ENCODE measurements at places on chromosomes 5 and 9.

- DNase-seq = no peak
Observed at GRCh38 chr5:82419559-82420332, 141.6 kb upstream of the RPS23 start.

- peak; percentile 21 for DNase-seq
Observed at GRCh38 chr5:90054612-90055011, 354.9 kb downstream of the CETN3 start.

DNA sequence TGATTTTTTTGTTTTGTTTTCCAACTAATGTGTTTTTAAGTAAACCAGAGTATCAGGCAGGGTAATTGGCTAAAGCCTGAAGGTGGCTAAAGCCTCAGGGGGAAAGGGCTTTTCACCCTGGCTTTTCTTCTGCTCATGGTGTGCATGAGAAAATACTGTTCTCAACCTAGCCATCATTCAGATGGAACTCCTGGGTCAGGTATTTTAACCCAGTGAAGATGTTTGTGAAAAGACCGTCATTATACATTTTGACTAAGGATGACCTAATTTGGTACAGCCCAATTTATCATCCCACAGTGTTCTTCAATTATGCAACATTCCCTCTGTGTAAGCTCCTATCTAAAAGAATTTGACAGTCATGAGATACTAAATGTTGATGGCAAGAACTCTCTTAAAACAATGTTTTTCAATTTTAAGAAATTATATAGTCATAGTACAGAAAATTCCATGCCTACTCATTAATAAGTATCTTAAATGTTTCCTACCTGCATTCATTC is 209.5 kb upstream of the TARS1 start:
- DNase-seq = no peak

DNA sequence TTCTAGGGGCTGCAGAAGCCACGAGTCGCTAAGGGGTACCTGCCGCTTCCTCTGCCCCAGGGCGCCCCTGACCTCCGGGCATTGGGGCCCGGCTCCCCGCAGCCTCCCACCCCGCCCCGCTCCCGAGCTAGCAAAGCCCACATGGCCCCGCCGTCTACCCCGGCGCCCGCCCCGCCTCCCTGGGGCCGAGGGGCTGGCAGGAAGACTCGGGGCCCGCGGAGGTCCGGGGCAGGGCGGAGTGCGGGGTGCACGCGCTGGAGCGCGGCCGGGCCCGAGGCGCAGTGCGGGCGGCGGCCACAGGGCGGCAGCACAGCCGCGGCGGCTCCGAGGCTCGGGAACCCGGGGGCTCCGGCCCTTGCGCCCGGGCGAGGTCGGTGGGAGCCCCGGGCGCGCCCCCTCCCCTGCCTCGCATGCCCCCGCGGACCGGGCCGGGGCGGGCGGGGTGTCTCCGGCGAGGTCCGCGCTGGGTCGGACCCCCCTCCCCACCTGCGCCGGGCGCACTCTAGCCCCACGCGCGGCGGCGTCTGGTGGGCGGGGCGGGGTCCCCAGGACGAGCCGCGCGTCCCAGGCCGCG is 6.7 kb downstream of the NRARP start:
- DNase-seq = no peak

DNA sequence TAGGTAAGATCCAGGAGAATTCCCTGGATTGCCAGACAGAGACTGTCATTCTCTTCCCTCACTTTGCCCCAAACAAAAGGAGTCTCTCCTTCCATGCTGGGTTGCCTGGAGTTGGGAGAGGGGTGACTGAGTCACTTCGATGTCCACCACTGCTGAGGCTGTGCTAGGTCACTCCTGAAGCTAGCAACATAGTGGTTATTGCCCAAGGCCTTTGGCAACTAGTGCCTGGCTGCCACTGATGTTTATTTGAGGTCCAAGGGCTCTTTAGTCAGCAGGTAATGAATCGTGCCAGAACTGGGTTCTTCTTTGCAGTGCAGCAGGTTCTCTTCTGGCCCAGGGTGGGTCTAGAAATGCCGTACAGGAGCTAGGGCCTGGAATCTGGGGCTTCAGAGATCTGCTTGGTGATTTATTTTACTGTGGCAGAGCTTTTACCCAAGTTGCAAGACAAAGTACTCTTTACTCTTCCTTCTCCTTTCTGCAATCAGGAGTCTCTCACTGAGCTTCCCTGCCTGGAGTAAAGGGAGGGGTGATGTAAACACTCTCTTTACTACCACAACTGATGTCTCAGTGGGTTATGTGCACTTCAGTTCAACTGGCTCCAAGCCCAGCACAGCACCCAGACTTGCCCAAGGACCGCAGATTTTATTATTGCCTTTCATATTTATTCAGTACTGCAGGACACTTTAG is 155.7 kb upstream of the SH3GL2 start:
- DNase-seq = no peak

DNA sequence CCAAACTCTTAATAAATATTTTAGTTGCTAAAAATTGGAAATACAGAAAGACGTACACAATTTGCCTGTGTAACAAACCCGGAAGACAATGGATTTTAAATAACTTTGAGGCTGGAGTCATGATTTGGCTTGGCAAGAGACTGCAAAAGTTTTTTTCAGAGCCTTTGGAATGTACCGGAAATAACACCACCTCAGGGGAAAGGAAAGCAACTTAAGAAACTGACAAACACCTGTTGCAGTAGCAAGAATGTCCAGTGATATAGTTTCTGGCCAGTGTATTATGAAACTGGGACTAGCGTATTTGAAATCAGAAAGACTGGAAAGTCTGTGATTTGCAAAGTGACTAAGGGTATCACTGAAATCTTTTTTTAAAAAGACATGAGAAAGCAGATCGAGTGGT is 842 bp downstream of the MUSK start:
- no peak for DNase-seq

DNA sequence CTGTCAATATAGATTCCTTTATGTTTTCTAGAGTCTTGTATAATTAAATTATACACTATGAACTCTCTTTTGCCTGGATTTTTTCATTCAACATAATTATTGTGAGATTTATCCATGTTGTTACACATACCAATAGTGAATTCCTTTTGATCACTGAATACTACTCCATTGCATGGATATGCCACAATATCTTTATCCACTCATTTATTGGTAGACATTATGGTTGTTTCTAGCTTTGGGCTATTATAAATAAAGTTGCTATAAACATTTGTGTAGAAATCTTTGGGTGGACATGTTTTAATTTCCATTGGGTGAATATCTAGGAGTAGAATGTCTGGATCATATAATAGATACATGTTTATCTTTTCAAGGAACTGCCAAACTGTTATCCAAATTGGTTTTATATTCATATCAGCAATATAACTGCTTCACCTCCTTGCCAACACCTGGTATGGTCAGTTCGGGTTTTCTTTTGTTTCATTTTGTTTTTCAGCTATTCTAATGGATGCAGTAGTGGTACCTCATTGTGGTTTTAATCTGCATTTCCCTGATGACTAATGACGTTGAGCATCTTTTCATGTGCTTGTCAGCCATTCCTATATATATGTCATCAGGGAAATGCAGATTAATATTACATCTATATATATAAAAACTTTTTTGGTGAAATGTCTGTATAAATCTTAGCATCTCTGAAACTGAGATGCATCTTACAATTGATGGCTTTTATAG is 32.1 kb upstream of the TCF7 start:
- no peak for DNase-seq

DNA sequence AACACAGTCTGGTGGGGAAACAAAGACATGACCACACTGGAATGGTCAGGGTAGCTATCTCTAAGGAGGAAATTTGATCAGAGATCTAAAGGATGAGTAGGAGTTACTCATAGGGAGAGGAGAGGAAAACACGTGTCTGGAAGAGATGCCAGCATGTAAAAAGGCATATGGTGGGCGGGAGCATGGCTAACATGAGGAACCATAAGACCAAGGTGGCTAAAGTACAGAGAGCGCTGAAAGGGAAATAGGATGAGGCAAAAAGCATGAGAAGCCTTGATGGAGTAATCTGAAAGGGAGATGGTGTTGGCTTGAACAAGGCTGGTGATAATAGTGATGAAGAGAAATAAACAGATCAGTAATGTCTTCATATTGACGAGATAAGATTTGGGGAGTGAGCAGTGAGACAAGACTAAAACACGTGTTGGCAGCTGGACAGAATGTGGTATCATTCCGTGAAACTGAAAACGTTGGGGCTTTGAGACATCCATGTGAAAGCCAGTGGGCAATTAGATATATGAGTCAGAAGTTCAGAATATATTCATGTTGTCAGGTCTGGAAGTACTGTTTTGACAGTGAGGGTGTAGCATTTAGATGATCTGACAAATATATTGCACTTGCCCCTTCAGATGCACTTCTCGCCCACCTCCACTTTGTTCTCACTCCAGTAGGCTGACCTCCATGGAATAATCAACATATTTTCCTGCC is 209.1 kb upstream of the KCNN2 start:
- DNase-seq = no peak

DNA sequence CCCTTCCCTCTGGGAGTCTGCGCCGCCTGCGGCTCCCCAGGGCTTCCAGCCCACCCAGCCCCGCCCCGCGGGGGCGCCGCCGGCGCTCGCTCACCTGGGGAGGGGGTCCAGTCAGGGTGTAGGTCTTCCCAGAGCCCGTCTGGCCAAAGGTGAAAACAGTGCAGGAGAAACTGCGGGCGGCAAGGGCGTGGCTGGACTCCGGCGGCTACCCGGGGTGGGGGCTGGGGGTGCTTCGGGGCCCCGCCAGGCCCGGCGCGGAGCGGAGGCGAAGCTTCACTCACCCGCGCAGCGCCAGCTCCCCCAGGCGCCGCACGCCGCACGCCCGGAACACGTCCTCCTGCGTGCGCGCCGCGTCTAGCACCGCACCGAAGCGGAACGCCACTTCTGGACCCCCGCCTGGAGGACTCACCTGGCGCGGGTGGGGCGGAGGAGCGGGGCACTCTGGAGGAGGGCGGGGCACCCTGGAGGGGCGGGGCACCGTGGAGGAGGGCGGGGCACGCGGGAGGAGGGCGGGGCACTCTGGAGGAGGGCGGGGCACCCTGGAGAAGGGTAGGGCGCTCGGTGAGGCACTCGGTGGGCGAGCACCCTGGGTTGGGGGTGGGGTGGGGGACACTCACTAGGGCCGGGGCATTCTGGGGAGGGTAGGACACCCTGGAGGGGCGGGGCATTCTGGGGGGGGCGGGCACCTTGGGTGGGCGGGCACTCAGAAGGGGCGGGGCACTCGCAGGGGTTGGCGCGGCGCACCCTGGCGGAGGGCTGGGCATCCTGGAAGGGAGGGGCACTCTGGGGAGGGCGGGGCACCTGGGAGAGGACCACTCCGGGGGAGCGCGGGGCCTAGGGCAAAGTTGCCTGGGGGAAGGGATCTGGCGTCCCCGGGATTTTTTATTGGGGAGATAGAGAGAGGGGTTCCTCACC is 814 bp downstream of the KIF12 start:
- no peak for DNase-seq

- DNase-seq = peak; percentile 97
Observed at GRCh38 chr9:129776938-129777768, 24.3 kb upstream of the PTGES start.

DNA sequence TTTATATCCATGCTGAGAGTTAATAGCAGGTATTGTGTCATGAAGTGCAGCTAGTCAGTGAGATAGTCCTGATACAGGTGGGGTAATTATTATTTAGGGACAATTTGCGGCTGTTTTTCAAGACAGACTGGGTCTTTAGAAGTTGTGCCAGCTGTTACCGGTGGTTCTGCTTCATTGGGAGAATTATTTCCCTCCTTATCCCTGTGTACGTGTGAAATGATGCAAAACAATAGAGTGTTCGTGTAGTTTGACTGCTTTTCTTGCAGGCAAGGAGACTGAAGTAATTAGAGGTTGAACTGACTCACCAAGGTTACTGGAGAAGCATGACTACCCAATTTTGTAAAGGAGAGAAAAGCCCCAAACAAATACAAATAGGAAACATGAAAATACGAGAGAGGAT is 101.7 kb downstream of the ARRDC3 start:
- no peak for DNase-seq

GRCh38 chr5:95761771-95762651 is 30.9 kb downstream of the RHOBTB3 start:
- DNase-seq = no peak

DNA sequence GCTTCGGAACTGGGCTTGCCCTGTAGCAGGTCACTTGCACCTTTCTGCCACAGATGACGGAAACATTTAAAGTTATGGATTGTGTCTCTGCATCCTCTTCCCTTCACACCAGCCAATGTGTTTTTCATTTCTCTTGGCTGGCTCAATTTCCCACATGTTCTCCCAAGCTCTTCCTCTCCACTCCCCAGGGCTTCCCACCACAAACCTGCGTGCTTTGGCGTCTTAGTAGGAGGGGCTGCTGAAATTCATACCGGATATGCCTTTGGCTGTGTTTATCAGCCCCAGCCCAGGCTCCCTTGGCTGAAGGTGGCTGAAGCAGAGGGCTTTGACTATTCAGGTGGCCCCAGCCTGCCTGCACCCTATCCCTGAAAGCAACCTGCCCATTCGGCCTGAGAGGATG is 32.1 kb downstream of the ADRB2 start:
- no peak for DNase-seq

GRCh38 chr5:151347369-151347768 is at the start of gene SLC36A2:
SLC36A2 (minus strand) TSS chr5:151347559; CDS start chr5:151347460, 99 bp downstream.
- no peak for DNase-seq

DNA sequence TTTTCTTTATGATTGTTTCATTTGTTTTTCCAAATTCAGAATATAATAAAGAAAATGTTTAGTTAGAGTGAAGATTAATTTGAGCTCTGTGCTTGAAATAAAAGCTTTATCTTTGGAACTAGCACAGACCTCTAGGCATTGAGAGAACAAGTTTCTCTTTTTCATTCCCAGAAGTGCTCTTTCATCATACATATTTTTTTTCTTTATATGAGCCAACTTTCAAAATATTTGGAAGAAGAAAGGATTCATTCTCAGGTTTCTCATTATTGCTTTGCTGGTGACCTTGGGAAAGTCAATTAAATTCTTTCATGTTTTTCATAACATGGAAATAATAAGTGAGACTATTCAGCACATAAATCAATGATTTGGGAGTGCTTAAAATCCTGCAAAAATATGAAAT is 16.8 kb downstream of the CTXN3 start:
- DNase-seq = no peak

DNA sequence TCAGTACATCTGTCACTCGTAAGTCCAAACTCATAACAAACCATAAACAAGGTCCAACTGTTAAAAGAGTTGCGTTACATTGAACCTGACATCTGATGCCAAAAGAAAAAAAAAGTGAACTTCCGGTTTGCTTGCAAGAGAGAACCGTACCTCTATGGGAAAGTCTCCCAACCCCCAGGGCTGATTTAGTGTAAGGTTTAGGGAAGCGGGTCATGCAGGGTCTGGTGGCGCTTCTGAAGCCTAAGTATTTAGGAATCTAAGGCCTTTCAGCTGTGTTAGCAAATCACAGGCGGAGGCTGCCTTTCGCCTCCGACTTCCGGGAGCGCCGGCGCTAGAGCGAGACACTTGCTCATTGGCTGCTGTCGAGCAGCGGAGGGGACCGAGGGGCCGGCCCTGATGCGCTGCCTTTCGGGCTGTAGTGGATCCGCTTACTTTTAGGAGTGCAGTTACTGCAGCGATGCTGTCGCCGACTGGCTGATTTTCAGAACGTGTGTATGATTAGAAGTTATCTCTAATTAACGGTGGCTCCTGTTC is 12.0 kb upstream of the GNPDA1 start:
- DNase-seq = peak; percentile 78

- DNase-seq = no peak
Observed at GRCh38 chr5:136677217-136677616, 311.9 kb upstream of the TRPC7 start.

- DNase-seq = no peak
Observed at GRCh38 chr5:175015028-175015685, 290.8 kb downstream of the MSX2 start.

- no peak for DNase-seq
Observed at GRCh38 chr5:133236541-133236951, 184.7 kb downstream of the HSPA4 start.

- no peak for DNase-seq
Observed at GRCh38 chr9:129624947-129625346, 1.0 kb upstream of the NTMT1 start.

- DNase-seq = no peak
Observed at GRCh38 chr5:41234475-41234874, 21.1 kb upstream of the C6 start.
